ENCODE measurements at places on chromosomes 5 and 9.

- DNase-seq = peak; percentile 35
Observed at GRCh38 chr5:148633067-148633377, 21.3 kb downstream of the HTR4 start.

DNA sequence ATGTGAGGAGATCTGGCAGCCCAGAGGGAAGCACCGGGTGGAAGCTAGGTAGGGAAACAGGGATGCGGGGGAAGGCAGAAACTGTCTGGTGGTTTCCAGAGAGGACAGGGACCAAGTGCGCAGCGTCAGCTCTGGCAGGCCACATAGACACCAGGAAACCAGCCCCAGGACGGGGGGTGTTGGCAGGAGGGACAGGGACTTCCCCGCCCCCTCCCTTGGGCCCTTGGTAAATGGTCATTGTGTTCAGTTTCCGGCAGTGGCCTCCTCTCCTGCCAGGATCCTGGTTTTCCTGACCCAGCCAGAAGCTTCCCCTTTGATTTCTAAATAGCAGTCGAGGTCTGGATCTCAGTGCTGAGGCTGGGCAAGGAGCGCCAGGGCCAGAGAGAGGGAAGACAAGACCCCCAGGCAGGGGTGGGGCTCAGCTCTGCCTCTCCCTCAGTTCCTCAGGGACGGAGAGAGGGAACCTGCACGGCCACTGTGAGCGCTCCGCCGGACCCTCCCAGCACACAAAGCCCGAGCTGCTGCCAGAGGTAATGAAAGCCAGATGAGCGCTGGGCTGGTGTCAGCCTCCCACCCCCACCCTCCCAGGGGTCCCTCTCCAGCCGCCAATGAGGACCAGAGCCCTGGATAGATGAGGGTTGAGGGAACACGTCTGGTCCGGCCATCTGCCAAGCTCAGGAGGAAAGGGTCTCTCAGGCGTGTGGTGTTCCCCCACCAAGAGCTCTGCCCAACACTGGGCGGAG is 1.8 kb downstream of the RALGDS start:
- no peak for DNase-seq

- no peak for DNase-seq
Observed at GRCh38 chr5:83414601-83415000, 56.9 kb upstream of the VCAN start.

- DNase-seq = no peak
Observed at GRCh38 chr9:36905101-36906066, 128.7 kb downstream of the PAX5 start.
